ENCODE measurements at places on chromosomes 7 and 10.

DNA sequence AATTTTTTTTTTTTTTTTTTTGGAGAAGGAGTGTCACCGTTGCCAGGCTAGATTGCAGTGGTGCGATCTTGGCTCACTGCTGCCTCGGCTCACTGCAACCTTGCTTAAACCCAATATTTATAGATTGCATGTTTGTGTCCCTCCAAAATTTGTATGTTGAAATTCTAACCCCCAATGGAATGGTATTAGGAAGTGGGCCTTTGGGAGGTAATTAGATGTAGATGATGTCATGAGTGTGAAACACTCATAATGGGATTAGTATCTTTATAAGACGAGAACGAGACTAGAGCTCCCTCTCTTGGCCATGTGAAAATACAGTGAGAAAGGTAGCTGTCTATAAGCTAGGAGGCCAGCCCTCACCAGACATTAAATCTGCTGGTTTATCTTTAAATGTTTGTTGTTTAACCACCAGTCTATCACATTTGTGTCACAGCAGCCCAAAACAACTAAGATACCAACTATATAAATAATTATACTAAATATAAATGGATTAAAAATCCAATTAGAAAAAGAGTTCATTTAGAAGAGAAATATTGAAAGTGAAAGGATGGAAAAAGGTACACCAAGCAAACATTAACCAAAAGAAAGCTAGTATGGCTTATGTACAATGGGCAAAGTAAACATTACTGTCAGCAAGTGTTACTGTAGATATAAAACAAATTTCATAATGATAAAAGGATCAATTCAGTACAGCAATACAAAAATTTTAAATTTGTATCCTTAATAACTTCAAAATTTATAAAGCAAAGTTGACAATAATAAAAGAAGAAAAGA lies 9.3 kb downstream of the TCAF1 start:
- peak; percentile 18 for DNase-seq

DNA sequence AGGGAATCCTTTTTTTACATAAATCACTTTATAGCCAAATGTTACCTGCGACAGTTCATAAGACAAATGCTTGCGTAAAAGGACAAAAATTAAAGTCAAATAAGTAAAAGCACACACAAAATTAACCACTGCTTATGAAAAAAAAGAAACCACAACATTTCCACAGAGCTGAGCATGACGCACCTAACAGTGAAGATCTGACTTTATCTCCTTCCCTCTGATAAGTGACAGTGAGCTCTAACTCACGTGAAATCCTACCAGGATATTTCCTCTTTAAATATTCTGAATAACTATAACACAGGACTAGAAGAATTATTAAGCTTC lies 225.5 kb downstream of the SFMBT2 start:
- DNase-seq: no peak

GRCh38 chr7:26470691-26471090 lies 179.0 kb downstream of the SNX10 start:
- no peak for DNase-seq

DNA sequence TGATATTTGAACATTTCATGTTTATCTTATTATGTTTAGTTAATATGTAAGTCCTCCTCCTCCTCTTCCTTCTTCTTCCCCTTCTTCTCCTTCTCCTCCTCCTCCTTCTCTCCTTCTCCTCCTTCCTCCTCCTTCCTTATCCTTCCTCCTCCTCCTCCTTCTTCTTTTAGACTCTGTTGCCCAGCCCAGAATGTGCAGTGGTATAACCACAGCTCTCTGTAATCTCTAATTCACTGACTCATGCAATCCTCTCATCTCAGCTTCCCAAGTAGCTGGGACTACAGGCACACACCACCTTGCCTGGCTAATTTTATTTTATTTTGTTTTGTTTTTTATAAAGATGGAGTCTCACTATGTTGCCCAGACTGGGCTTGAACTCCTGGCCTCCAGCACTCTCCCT lies 83.4 kb upstream of the ODAD2 start:
- DNase-seq: no peak

DNA sequence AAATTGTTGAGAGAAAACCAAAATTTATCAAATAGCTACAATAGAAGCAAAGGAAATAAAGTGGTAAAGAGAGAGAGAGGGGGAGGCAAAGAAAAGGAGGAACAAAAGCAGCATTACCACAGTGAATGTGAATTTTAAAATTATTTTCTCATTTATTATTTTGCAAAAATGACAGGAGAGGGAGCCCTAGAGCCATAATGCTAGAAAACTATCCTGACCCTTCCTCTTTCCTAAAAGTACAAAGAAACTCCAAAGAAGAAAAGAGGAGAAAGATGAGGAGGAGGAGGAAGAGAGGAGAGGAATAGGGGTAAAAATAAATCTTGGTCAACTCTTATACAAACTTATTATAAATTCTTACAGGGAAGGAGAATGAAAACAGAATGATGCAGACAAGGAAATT lies 921.5 kb downstream of the NRG3 start:
- no peak for DNase-seq

DNA sequence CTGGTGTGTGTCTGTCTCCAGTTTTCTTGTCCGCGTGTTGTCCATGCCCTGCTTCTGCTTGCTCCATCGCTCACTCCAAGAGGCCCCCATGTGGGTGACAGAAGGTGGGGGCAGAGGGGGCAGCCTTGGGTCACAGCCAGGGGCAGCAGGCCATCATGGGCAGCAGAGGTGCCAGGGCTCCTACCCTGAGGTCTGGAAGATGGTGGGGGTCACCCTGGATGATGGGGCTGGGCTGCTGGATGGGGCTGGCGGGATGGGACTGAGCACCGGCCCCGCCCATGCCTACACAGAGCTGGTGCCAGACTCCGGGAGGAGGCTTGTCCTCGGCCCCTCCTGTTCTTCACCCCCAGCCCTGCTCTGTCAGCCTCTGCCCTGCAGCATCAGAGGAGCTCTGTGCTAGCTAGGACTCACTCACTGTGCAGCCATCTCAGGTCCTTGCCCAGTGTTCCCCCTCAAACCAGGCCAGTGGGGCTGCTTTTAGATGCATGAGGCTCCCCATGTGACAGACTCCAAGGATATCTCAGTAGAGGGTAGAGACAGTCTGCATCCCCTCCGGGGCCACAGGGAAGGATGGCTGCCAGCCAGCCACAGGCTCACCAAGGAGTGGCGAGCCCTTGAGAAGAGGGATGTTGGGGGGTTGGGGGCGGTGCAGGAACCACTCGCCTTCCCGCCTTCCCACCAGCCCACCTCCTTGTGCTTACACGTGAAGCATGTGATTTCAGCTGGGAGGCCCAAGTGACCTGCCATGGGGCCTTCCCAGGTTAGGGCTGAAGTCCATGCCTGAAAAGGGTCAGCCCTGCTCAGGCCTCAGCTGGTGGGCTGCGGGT lies 35.5 kb upstream of the PPIF start:
- no peak for DNase-seq

- DNase-seq: no peak
These were observed 75.6 kb upstream of the GPR22 start for GRCh38 chr7:107394276-107394675.

- DNase-seq: no peak
These were observed 82.1 kb downstream of the VIPR2 start for GRCh38 chr7:159062569-159062968.
